ENCODE measurements at places on chromosomes 1 and 21.
A peak's percentile ranks its signal among the peaks of the same experiment; 100 is the strongest.

- DNase-seq, result peak; percentile 55
Observed at GRCh38 chr1:92817986-92818764, 13.7 kb upstream of the RPL5 start.

- DNase-seq, result no peak
Observed at GRCh38 chr1:210663730-210664573, 335.2 kb downstream of the HHAT start.

DNA sequence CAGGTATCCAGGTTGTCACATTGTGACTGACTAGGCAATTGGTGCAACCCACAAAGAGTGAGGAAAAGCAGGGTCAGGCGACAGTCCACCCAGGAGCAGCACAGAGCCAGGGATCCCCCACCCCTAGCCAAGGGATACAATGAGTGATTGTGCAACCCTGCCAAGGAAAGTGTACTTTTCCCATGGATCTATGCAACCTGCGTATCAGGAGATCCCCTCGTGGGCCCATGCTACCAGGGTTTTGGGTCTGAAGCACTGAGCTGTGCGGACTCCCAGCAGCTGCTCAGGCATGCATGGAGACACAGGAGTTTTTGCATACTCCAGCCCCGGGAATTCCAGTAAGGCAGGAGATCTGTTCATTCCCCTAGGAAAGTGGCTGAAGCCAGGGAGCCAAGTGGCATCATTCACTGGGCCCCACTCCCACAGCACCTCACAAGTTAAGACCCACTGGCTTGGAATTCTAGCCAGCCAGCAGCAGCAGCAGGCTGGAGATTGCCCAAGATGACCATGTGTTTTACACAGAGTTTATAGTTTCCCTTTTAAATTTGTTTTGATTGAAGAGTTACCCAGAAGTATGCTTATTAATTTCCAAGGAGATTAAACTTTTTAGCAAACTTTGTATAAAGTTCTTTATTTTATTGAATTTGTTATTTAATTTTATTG lies 136.0 kb downstream of the LTN1 start:
- peak; percentile 44 for DNase-seq

GRCh38 chr1:37035796-37036666 lies 1.7 kb upstream of the GRIK3 start:
- peak; percentile 85 for DNase-seq

- DNase-seq, result no peak
Observed at GRCh38 chr1:217626321-217626720, 4.6 kb downstream of the GPATCH2 start.

DNA sequence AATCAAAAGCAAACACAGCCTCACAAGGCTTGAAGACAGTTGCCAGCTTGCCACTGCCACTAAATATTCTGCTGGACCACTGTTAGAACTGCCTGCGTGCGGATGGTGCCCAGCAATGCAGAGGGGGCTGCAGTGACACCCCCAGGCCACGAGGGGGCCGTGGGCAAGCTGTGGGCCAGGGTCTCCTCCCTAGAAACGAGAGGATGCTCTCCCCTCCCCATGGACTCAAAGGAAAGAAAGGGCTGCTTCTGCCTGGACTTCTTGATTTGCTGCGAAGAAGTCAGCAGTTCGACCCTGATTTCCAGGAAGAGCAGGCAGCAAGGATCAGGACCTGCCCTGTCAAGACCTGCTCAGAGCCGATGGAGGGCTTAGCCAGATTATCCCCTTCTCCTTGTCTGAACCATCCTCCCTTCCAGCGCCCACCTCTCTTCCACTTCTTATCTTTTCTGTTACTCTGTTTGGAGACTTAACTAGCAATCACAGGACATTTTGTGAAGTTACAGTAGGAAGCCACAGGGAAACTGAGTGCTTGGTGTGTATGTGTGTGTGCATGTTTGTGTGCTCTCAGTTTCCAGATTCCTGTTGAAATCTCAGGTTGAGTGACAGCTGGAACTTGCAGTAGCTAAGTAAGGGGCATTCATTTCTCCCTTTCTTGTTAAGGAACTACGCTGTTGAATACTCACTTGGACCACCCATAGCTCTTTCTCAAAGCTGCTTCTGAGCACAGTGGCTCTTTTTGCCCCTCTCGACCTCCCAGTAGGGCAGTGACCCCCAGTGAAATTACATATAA lies 2.7 kb downstream of the MAN1C1 start:
- DNase-seq, result peak; percentile 84

GRCh38 chr1:1597275-1597930 lies 2.5 kb downstream of the FNDC10 start:
- peak; percentile 77 for DNase-seq

- no peak for DNase-seq
Observed at GRCh38 chr1:178958491-178958890, 67.2 kb upstream of the FAM20B start.

DNA sequence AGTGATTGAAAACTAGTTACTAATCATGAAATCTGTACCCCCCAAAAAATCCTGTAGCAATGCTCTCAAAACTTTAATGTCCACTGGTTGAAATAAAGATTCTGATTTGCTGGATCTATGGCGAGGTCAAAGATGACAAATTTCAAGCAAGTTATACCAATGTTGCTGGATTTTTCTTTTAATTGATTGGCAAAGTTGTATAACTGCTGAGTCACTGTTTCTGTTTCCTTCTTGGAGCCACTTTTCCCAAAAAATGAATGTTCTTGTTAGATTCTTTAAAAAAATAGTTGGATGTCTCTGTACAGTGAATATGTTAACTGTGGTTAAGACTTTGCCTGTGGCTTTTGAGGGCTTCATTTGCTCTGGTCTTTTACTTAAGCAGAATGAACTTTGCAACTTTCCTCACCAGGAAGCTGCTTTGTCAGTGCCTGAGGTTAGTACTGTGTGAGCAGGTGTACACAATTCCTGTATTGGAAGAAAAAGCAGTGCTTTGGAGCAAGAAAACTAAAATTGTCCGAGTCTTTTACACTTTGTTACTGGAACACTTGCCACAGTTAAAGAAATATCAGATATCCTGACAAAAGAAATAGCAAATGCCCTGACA lies 1211.9 kb downstream of the MRPL39 start:
- no peak for DNase-seq

GRCh38 chr21:31318971-31319370 lies 25.1 kb downstream of the TIAM1 start:
- DNase-seq, result no peak

- DNase-seq, result peak; percentile 39
Observed at GRCh38 chr1:57423656-57424211, at the start of gene DAB1. DAB1 (minus strand) TSS chr1:57424060; CDS start chr1:57291030, 133,030 bp downstream.

DNA sequence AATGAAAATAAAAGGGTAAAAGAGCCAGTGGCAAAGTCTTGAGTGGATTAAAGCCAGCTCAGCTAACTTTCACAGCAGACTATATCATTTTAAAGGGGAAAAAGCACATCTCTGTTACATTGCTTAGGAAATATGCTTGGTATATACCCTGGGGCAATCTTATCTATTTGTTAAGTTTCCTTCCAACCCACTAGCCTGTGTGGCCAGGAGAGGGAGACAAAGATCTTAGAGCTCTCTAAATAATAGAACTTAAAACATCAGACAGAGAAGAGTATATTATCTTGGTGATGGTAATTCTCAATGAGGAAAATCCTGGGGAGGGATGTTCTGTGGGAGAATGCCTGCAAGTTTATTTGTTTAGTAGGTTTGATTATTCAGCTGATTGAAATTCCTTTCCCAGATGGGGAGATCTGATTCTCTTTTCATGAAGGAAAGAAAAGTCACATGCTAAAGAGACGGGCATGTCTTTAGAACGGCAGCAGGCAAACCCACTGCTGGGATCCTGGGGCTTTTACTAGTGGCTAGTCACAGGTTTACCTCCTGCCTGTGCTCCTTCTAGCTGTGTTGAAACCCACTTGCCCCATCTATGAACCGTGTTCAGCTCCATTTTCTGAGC lies 3.6 kb downstream of the KCNE2 start:
- DNase-seq, result peak; percentile 50

DNA sequence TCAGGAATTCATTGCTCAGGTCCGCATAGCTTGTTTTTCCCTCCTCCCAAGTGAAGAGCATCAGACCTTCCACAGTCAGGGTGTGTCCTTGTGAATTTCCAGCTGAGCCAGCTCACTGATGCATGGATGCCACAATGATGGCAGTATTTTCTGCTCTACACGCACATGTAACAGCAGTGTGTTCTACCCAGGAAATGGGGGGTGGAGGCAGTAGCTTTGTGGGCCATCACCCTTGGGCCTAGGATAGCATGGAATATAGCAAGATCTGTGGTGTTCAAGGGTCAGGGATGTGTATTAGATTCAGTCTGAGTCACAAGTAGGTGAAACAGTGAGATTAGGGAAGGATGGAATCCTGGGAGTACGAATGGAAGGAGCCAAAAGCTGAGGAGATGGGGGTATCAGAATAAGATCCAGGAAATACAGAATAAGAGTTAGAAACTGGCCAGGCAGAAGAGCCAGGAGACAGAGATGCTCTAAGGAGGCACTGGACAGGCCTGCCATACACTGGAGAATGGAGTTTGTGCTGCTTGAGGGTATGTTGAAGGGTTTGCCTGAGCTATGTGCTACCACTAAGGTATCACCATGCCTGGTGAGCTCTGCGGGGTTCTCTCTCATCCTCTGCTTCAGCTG lies 90.6 kb upstream of the CNIH3 start:
- no peak for DNase-seq

- no peak for DNase-seq
Observed at GRCh38 chr1:111204983-111205713, 4.7 kb upstream of the DENND2D start.

GRCh38 chr1:65792669-65793358 lies at the start of gene PDE4B:
PDE4B (plus strand) TSS chr1:65792895.
- peak; percentile 42 for DNase-seq

GRCh38 chr1:6953907-6954364 lies 168.7 kb downstream of the CAMTA1 start:
- no peak for DNase-seq

GRCh38 chr1:7410156-7410555 lies 360.9 kb upstream of the VAMP3 start:
- peak; percentile 15 for DNase-seq

DNA sequence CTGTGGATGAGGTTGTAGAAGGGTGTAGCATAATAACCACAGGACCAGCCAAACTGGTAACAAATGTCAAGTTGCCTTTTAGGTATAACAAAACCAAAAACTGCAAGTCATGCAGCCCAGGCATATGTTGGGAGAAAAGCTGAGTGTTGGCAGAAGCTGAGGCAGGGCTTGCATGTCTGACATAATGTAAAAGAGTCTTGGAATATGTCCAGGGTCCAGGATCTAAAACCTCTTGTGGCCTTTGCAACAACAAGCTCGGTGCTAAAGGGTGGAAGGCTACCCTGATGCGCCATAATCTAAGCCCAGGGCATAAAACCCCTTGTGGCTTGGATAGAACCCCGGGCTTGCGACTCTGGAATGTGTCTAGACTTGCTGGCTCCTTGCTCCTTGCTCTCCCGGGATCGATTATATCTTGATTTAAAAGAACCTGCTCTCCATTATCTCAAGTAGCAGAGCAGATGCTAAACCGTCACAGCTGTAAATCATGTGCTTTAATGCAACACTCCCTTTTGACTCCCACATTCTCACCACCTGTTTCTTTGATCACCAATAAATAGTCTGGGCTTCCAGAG lies 26.5 kb upstream of the SLC35A3 start:
- DNase-seq, result no peak

DNA sequence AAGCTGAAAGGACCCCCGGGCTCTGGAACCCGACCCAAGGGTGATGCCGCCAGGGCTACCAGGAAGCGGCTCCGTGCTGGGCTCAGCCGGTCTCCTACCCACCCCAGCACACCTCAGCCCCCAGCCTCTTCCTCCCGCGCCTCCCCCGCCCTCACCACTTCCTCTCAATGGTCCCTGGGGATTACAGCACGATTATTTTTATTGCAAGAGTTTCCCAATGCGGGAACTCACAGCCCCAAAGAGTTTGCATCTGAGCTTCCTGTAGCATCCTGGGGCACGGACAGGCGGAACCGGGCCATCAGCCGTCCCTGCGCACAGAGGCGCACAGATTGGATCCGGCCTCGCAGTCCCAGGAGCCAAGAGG lies 8.7 kb upstream of the SLX9 start:
- DNase-seq, result peak; percentile 36

GRCh38 chr1:174166530-174167264 lies 7.4 kb downstream of the RABGAP1L start:
- no peak for DNase-seq

GRCh38 chr1:231702804-231703203 lies 76.2 kb downstream of the DISC1 start:
- no peak for DNase-seq

GRCh38 chr1:52857443-52857842 lies 14.9 kb downstream of the ZYG11A start:
- DNase-seq, result no peak

- no peak for DNase-seq
Observed at GRCh38 chr1:74199504-74199903, 1.5 kb downstream of the FPGT start.

- no peak for DNase-seq
Observed at GRCh38 chr1:51498924-51499323, 20.1 kb downstream of the EPS15 start.

DNA sequence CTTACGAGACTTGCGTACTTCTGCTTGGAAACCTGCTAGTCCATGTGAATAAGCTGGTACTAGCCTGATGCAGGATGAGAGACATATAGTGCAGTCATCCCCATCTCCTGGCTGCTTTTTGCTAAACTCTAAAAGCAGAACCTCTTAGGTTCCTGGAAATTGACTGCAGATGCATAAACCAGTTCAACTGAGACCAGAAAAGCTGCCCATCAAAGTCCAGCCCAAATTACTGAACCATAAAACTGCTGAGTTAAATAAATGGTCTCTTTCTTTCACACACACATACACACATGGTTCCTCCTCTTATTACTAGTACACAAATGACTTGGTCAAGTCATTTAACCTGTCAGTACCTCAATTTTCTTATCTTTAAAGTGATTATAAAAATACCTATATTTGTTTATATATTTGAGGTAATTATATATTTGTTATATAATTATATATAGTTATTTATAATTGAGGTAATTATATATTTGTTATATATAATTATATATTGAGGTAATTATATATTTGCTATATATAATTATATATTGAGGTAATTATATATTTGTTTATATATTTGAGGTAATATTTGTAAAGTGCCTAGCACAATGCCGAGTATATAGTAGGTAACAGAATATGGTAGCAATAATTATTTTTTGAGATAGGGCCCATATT lies 25.2 kb upstream of the RABGAP1L start:
- no peak for DNase-seq

DNA sequence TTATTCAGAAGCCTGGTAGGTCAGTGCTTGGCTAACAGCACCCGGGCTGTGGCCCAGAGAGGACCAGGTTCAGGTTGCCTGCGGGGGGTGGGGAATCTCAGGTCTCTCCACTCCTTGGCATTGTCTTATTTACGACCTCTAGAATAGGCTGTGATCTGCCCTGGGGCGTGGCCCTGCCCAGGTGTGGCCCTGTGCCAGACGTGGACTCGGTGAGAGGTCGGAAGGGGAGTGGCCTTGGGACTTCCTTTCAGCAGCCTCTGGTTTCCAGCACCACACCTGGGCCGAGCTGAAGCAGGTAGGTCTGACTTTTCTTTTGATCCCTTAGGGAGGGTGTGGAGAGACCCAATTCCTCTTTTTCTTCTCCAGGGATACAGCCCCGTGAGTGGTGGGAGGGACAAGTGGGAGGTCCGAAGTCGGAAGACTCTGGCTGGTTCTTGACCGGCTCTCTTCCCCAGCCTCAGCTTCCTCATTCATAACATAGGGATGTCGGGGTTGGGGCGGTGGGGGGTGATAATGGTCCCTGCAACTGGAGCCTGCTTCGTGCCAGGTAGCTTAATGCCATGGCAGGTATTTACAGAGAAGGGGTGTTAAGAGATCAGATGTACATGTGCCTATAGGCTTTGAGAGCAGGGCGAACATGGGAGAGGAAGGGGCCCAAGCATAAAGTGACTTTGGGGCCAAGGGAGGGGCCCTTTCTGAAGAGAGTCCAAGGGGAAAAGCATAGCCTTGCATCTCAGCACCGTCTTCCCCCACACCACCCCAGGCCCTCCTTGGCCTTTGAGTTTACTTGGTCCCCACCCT lies 16.5 kb downstream of the ACOT11 start:
- DNase-seq, result peak; percentile 94
